ENCODE measurements at places on chromosomes 4 and X. TPM values are rescaled to one million over a fixed set of nuclear protein-coding genes. Genes with fewer than 3 reads are reported as not detected.

GRCh38 chr4:148730766-148731165 lies 288.6 kb upstream of the NR3C2 start:
- no peaks in the 10 kb centered on the region for H3K36me3 ChIP-seq
- no peak overlapping the region for H3K4me3 ChIP-seq
- no peak for DNase-seq
- no peaks in the 10 kb centered on the region for H3K27me3 ChIP-seq

Gene ARHGAP6
- total RNA-seq: 29.0 TPM

Gene ATOH1
- not detected for total RNA-seq

- peaks cover 1% of the 10 kb centered on the region for H3K4me1 ChIP-seq
- no peak for DNase-seq
- no peaks in the 10 kb centered on the region for H3K27me3 ChIP-seq
- H3K4me3 ChIP-seq: no peak overlapping the region
- no peaks in the 10 kb centered on the region for H3K36me3 ChIP-seq
These were observed 138.9 kb downstream of the DCLK2 start for GRCh38 chr4:150217192-150217591.
